ENCODE measurements at places on chromosomes 5 and 9.
A peak's percentile ranks its signal among the peaks of the same experiment; 100 is the strongest.

DNA sequence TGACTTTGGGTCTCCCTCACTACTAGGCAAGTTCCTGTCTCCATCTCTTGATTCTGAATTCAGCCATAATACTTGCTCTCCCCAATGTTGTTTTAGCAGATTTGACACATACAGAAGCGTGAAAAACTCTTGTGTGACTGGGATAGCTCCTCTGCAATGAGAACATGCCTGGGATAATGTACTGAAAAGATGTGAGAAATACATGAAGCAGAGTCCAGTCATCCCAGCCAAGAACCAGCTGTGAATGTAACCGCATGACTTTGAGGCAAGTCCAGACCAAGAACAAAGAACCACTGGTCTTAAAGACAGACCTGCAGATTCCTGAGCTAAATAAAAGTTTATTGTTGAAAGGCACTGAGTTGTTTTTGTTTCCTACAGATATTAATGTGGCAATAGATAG lies 135.0 kb downstream of the NMUR2 start:
- ATAC-seq: no peak

- ATAC-seq: no peak
Measured at GRCh38 chr5:148639081-148639480, 15.2 kb downstream of the HTR4 start.

DNA sequence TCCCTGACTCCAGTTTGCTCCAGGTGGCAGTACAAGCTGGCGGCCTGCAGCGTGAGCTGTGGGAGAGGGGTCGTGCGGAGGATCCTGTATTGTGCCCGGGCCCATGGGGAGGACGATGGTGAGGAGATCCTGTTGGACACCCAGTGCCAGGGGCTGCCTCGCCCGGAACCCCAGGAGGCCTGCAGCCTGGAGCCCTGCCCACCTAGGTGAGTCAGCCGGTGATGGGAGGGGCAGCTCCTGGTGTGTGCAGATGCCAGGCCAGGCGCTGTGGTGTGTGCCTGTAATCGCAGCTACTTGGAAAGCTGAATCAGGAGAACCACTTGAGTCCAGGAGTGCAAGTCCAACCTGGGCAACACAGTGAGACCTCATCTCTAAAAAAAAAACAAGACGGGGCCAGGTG lies 10.0 kb upstream of the CACFD1 start:
- ATAC-seq: no peak

- no peak for ATAC-seq
Measured at GRCh38 chr9:26682796-26683496, 209.7 kb downstream of the CAAP1 start.

GRCh38 chr5:93163010-93163663 lies 417.9 kb downstream of the NR2F1-AS1 start:
- ATAC-seq: no peak

- ATAC-seq: peak; percentile 35
Measured at GRCh38 chr9:26523577-26523976, 369.0 kb downstream of the CAAP1 start.

DNA sequence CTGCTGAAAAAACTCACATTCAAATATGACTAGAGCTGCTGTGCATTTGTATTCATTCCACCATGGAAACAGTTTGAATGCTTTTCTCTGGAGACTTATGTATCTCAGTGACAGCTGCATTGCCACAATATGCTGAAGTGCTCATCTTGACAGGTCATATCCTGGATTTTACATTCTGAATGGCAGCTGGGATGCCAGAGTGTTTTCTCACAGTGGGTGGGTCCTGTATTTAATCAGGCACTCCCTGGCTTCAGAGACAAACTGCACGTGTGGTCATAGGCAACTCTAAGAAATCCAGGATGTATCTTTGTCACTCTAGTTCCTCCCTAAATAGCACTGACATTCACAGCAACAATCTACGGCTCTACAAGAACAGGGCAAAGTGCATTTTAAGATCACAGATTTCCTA lies 75.6 kb downstream of the ST8SIA4 start:
- ATAC-seq: peak; percentile 34

DNA sequence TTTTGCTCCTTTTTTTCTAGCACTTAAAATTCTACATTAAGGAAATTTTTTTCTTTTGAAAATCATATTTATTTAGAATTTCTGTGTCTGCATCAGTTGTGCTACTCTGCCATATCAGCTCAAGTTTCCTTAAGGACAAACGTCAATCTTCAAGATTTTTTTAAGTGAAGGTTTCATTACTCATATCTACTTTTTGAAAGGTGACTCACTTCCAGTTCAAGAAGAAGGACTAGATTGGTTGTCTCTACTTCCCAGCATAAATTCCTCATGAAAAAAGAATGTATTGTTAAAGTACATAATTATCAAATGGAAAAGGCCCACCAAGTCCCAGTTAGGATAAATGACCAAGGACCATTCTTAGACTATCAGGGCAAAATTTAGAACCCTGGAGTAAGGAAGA lies 626.5 kb downstream of the DMRTA1 start:
- no peak for ATAC-seq

DNA sequence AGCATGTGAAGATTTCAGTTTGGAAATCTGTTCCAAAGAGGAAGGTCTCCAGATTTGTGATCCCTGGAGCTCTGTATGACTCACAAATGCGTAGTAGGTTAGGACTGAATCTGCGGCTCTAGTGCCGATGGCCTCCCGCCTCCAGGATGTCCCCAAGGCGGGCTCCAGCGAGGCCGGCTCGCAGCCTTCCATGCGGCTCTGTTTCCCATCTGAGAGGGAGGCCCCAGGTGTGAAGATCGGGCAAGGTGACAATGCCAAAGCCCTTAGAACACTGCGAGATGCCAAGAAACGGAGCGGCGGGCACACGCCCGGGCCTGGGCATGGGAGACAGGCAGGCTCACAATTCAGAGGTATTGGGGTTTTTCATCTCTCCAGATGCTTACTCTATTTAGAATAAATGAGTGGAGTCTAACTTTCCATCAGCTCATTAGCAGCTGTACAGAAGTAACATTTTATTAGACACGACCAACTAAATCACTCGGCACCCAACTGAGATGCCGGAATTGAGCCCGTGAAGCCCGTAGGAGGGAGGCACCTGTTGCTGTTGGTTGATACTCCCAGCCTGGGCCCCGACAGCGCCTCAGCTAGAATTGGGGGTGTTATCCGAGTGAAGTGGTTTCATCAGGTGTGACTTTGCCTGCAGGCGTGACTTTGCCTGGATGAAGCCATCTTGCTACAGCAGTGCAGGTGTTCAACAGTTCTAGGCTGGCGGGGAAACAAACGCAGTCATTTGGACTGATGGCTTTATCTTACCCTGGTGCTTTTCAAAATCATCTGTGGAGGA lies 7.4 kb upstream of the MRPS2 start:
- ATAC-seq: no peak

DNA sequence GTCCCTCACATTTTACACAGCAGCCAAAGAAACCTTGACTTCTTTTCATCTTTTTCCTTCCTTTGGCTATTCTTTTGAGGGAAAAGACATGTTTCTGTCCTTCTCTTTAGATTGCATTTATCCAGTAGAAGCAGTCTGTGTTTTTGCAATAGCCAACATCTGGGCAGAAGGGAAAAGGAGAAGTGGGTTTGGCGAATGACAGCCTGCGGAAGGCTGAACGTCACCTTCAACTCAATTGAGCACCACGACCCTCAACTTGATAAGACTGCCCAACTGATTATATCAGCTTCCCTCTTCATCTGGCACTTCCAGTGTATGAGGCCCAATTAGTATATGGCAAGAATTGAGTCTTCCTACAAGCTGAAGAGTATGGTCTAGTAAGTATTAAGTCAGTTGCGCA lies 1997.6 kb upstream of the WWC1 start:
- no peak for ATAC-seq

DNA sequence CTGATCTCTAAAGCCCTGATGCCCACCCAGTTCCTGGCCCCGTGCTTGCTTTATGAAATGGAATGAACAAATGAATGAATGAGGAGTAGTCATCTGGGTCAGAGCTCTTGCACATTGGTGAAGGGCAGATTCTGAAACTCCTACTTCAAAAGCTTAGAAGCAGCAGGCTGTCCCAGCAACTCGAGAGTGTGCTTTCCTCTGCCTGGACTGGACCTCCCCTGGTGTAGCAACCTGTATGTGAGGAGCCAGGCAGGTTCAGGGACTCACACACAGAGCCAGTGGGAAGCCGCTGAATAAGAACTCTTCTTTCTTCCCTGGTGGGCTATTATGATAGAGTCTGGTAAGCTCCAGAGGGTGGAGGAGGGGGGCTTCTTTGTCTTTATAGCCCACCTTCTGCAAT lies 396.4 kb downstream of the CDK5RAP2 start:
- ATAC-seq: no peak

DNA sequence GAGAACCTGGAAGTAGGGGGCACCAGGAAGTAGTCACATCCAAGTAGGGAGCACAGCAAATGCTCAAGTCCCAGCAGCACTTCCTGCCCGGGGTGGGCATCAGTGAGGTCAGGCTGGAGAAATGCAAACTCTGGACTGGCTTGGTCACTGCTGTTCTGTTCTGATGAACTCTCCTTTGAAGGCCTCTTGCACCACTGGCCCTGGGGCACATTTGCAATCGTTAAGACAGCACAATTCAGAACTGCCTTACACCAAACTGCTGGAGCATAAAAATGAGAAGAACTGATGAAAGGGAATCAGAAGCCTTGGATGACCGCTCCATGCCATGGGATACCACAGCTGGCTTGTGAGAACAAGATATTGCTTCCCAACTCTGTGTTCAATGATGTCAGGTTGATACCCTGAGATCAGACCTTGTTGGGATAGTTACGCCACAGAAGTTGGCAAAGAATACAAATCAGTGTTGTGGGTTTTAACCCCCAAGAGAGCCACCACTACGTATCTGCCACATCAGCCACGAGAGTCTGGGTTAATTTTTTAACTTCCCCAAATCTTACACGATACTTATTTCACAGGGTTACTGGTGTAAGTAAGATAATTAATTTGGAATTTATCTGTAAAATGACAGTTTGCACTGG lies 42.3 kb upstream of the ZSWIM6 start:
- no peak for ATAC-seq

- ATAC-seq: no peak
Measured at GRCh38 chr9:108074900-108075299, 585.3 kb upstream of the KLF4 start.

DNA sequence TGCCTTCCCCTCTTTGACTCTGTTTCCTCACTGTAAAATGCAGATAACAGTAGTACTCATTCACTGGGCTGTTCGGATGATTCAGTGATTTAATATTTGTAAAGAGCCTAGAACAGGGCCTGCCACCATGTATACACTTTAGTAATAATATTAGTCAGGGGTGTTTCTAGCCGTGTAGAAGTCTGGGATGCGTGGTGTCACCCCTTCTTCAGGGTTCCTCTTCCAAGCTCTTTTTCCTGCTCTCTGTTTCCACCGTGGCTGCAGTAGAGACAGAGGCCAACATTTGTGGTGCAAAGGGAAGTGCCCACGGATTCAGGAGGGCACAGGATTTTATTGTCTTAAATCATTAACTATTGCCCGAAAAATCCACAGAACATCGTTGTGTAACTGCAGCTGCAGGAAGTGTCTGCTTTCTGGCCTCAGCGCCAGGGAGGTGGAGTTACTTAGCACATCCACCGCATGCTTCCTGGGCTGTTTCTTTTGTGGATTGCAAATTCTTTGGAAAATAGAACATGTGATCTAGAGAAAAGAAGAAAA lies 61.7 kb downstream of the TRIO start:
- peak; percentile 83 for ATAC-seq

Data from gastroesophageal sphincter (tissue), 4 donors.